ENCODE measurements at places on chromosomes 7 and 10.

- DNase-seq, result no peak
These were observed 713.1 kb downstream of the DNAJB9 start for GRCh38 chr7:109282726-109283125.

DNA sequence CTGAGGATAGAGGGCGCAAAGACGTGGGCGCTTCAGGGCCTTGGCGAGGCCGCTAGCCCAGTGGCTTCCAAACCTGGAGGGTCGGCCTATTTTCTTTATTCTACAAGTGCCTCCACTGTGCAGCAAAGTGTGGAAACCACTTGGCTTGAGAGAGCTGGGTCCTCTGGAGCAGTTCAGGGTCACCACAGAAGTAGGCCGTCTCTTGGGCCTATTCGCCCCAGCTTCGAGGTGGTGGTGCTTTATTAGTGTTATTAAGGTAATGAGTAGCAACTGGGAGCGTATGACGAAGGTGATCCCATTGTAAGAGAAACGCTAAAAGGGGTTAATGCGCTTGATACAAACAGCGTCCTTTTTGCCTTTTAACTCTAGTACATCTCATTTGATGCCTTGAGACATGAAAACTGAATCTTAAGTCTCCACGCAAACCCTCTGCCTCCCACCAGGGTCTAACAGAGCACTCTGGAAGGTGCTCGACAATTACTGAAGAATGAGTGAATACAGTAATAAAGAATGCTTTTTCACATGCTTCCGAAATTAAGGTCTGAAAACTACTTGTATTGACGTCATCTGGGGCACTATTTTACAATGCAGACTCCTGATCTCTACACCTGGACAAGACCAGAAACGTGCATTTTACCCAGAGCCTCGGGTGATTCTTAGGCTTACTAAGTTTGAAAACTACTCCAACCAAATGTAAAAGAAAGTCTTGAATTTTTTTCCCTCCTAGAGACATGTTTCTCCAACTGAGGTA, 647 bp upstream of the GSAP start:
- no peak for DNase-seq

- DNase-seq, result no peak
These were observed 1.9 kb downstream of the DLX5 start for GRCh38 chr7:97022491-97023306.

GRCh38 chr7:78794101-78794500, 659.4 kb downstream of the MAGI2 start:
- DNase-seq, result no peak

- DNase-seq, result no peak
These were observed 23.3 kb downstream of the CALML3 start for GRCh38 chr10:5547931-5548660.

DNA sequence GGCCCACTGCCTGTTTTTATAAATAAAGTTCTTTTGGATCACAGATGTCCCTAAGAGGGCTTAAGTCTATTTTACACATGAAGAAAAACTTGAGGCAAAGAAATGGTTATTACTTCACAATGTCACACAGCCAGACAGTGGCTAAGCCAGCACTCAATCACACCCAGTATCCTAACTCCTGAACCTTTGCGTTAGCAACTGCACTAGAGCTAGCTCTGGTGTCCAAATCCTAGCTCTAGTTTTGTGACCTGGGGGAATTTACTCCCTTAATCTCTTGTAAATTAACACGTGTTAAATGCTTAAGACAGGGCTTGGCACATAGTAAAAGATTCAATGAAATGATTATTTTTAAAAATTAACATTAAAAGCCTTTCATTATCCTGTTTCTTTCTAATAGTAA, 49.0 kb upstream of the TPK1 start:
- DNase-seq, result no peak
